Neural progenitor cell (in vitro differentiated cells): ENCODE measurements at places on chromosomes 3 and 15. TPM values are rescaled to one million over a fixed set of nuclear protein-coding genes. Genes with fewer than 3 reads are reported as not detected.

The SYNPR gene
- total RNA-seq: 0.30 and 0.59 TPM in 2 replicates

The RNU5B-1 gene
- total RNA-seq: not detected in 2 replicates

The GOLGA6B gene
- not detected in 2 replicates for total RNA-seq

The LDHAL6B gene
- not detected in 2 replicates for total RNA-seq

The PLA2G4E gene
- not detected in 2 replicates for total RNA-seq

The TF gene
- total RNA-seq: 0.77 TPM in 2 replicates

The TEX55 gene
- total RNA-seq: not detected in 2 replicates

- H3K27ac ChIP-seq: no peak overlapping the region
- H3K27me3 ChIP-seq: no peaks in the 10 kb centered on the region
- peaks cover 11% of the 10 kb centered on the region for H3K4me1 ChIP-seq
- no peaks in the 10 kb centered on the region for H3K36me3 ChIP-seq
- peak; percentile 38 for DNase-seq
Measured at GRCh38 chr3:125150525-125151441, 61.8 kb downstream of the SLC12A8 start.

- H3K4me1 ChIP-seq: peaks cover 13% of the 10 kb centered on the region
- H3K27ac ChIP-seq: no peak overlapping the region
- DNase-seq: no peak
- no peaks in the 10 kb centered on the region for H3K36me3 ChIP-seq
- no peak overlapping the region for H3K4me3 ChIP-seq
- peaks cover 84% of the 10 kb centered on the region for H3K27me3 ChIP-seq
Measured at GRCh38 chr3:51953445-51953844, 1.7 kb upstream of the GPR62 start.

- no peaks in the 10 kb centered on the region for H3K4me1 ChIP-seq
- H3K36me3 ChIP-seq: peaks cover 8% of the 10 kb centered on the region
- DNase-seq: no peak
- H3K27ac ChIP-seq: no peak overlapping the region
- H3K4me3 ChIP-seq: no peak overlapping the region
- no peaks in the 10 kb centered on the region for H3K27me3 ChIP-seq
Measured at GRCh38 chr15:38297623-38298388, 45.2 kb downstream of the SPRED1 start.

- H3K4me1 ChIP-seq: peaks cover 37% of the 10 kb centered on the region
- H3K4me3 ChIP-seq: peak within 1 kb of the TSS; percentile 80
- H3K27ac ChIP-seq: peak within 1 kb of the TSS; percentile 88
- peak; percentile 96 for DNase-seq
- H3K27me3 ChIP-seq: peaks cover 84% of the 10 kb centered on the region
Measured at GRCh38 chr3:111859061-111859973, at the start of gene PHLDB2. Gene PHLDB2, plus strand, starts transcription at chr3:111859265. Its CDS starts 24,813 bp downstream, at chr3:111884078.

GRCh38 chr3:124707656-124708062 lies 22.6 kb upstream of the UMPS start:
- peaks cover 20% of the 10 kb centered on the region for H3K4me1 ChIP-seq
- no peaks in the 10 kb centered on the region for H3K27me3 ChIP-seq
- H3K27ac ChIP-seq: peak overlapping the region; percentile 52

DNA sequence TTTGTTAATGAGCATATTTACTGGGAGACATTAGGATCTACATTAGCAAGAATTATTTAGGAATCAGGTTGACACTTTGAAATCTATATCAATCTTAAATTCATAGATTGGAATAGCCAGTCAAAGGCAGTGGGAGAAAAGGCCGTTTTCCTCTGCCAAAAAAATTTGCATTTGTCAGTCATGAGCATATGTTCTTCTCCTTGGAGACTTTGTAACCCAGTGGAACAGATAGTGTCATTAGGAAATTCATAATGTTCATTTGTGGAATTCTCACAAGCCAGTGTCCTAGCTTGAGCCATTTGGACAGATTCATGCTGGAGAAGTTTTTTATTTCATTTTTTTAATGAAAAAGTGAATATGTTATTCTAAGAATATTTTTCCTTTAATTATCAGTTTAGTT lies 260.1 kb downstream of the OXSM start:
- H3K27ac ChIP-seq: no peak overlapping the region
- no peak overlapping the region for H3K4me3 ChIP-seq
- DNase-seq: no peak
- no peaks in the 10 kb centered on the region for H3K4me1 ChIP-seq

- no peak for DNase-seq
- no peaks in the 10 kb centered on the region for H3K27me3 ChIP-seq
- peaks cover 57% of the 10 kb centered on the region for H3K4me1 ChIP-seq
Measured at GRCh38 chr3:193944518-193944884, 191.4 kb upstream of the HES1 start.

DNA sequence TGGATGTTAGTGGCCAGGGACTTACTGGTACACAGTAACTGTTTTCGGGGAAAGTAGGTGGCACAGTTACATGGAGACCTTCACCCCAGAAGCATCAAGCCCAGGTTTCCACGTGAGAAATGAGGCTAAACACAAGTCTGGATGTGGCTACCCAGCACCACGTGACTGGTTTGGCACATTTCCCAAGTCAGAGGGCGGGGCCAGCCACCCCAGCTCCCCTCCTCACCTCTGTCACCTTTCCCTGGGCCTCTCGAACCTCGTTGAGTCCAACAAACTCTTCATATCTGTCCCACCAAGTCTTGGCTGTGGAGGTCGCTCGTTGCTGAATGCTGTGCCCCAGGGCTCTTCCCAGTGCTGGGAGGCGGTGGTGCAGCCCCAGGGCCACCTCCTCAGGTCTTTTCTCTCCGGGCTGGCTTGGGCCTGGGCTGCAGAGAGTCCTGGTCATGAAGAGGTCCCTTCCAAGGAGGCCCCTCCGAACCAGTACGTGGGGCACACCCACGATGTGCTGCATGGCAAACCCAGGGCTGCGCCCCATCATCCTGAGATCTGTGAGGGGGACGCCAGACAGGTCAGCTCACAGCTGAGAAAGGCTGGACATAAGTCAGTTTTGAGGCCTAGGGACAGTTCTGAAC lies 4.8 kb upstream of the PLXNB1 start:
- no peaks in the 10 kb centered on the region for H3K36me3 ChIP-seq
- no peak overlapping the region for H3K27ac ChIP-seq
- H3K4me3 ChIP-seq: no peak overlapping the region
- no peak for DNase-seq
- H3K4me1 ChIP-seq: peaks cover 20% of the 10 kb centered on the region

GRCh38 chr3:168030577-168030976 lies 65.1 kb downstream of the GOLIM4 start:
- H3K4me3 ChIP-seq: no peak overlapping the region
- no peaks in the 10 kb centered on the region for H3K27me3 ChIP-seq
- DNase-seq: no peak
- no peak overlapping the region for H3K27ac ChIP-seq
- H3K36me3 ChIP-seq: no peaks in the 10 kb centered on the region

DNA sequence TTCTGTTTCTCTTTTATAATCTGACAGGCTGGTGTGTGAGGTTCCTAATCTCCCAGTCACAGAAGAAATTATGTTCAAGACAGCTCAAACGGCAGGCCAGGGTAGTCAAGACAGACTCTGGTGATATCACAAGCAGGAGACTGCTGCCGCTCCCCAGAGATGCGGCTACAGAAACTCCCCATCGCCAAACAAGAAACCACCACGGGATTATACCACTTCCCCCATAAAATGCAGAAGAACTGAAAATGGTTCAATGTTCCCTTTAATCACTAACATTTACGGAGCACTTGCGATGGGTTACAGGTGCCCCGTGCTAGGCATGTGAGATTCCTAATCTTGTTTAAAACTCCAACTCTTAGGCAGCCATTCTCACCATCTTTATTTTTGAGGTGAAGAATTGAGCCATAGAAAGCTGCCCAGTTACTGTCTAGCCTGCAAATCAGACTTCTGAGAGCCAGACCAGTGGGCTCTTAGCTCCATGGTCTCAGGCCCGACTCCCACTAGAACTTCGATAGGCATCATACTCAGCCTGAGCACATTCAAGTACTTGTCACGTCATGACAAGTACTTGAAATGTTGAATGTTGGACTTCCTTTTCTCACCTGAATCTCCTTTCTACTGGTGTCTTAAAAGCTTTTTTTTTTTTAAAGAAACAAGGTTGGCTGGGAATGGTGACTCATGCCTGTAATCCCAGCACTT lies 58.4 kb downstream of the TBC1D2B start:
- no peak overlapping the region for H3K4me3 ChIP-seq
- no peaks in the 10 kb centered on the region for H3K27me3 ChIP-seq
- H3K4me1 ChIP-seq: no peaks in the 10 kb centered on the region
- no peak for DNase-seq
- H3K27ac ChIP-seq: no peak overlapping the region

GRCh38 chr15:63436872-63437375 lies 55.3 kb upstream of the CA12 start:
- H3K36me3 ChIP-seq: no peaks in the 10 kb centered on the region
- H3K27me3 ChIP-seq: no peaks in the 10 kb centered on the region
- H3K27ac ChIP-seq: peak overlapping the region; percentile 84
- H3K4me3 ChIP-seq: no peak overlapping the region

DNA sequence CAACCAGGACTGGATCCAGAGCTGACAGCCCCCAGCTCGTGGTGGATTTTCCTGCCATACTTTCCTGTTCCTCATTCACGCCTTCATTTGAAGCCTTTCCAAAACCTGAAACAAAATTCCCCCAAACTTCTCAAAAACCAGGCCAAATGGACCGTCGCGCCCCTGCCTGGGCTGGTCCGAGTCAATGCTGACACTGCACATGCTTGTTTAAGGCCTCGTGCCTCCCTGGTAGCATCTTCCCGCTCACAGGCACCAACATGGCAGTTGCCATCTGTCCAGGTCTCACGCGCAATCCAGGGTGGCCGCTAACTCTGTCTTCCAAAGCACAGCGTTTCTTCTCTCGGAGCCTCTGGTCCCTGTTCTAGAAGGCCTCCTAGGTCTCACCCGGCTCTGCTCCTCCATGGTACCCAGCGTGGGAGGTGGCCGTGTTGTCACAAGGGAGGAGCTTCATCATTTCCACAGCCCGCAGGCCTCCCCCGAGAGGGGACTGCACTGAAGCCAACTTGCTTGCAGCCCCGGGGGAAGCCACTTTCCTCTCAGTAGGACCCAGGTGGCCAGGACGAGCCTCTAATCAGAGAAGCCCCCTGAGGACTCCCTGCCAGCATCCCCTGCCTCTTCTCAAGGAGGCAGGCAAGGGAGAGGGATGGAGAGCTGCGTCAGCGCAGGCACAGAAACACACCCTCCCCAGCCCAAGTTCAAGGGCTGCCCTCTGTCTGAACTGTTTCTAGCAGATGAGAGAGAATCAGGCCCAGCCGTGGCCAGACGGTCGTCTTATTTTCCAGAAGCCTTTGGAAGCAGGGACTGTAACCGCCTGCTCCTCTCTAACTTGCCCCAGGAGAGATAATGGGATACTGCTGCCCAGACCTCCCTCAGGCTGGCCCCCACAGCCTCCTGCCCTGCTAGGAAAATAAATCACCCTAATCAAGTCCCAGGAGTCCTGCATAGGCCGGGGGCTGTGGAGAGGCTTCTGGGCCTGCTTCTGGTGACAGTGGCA lies 152.8 kb upstream of the TLE3 start:
- H3K4me3 ChIP-seq: no peak overlapping the region
- peaks cover 18% of the 10 kb centered on the region for H3K4me1 ChIP-seq
- H3K36me3 ChIP-seq: no peaks in the 10 kb centered on the region
- no peaks in the 10 kb centered on the region for H3K27me3 ChIP-seq

- H3K27me3 ChIP-seq: peaks cover 14% of the 10 kb centered on the region
- H3K4me3 ChIP-seq: no peak overlapping the region
- no peak for DNase-seq
- H3K4me1 ChIP-seq: peaks cover 50% of the 10 kb centered on the region
Measured at GRCh38 chr15:43515741-43516140, 1.7 kb upstream of the MAP1A start.

DNA sequence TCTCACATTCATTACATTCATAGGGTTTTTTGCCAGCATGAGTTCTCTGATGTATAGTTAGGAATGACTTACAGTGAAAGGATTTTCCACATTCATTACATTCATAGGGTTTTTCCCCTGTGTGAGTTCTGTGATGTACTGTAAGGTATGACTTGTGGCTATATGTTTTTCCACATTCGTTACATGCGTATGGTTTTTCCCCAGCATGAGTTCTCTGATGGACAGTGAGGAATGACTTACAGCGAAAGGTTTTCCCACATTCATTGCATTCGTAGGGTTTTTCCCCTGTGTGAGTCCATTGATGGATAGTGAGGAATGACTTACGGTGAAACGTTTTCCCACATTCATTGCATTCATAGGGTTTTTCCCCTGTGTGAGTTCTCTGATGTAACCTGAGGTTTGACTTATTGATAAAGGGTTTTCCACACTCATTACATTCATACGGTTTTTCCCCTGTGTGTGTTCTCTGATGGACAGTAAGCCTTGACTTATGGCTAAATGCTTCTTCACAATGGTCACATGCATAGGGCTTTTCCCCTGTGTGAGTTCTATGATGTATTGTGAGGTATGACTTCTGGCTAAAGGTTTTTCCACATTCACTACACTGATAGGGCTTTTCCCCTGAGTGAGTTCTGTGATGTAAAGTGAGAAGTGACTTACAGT lies 47.4 kb downstream of the ZNF717 start:
- no peaks in the 10 kb centered on the region for H3K27me3 ChIP-seq
- H3K27ac ChIP-seq: no peak overlapping the region
- no peak overlapping the region for H3K4me3 ChIP-seq
- no peaks in the 10 kb centered on the region for H3K4me1 ChIP-seq

- no peaks in the 10 kb centered on the region for H3K36me3 ChIP-seq
- no peaks in the 10 kb centered on the region for H3K4me1 ChIP-seq
- H3K27ac ChIP-seq: no peak overlapping the region
- peak overlapping the region; percentile 66 for H3K4me3 ChIP-seq
- H3K27me3 ChIP-seq: peaks cover 60% of the 10 kb centered on the region
Measured at GRCh38 chr15:82680200-82681102, 29.2 kb downstream of the AP3B2 start.

- peaks cover 26% of the 10 kb centered on the region for H3K4me1 ChIP-seq
- H3K36me3 ChIP-seq: no peaks in the 10 kb centered on the region
- peak overlapping the region; percentile 28 for H3K4me3 ChIP-seq
- H3K27me3 ChIP-seq: no peaks in the 10 kb centered on the region
- peak; percentile 42 for DNase-seq
Measured at GRCh38 chr15:70376929-70377691, 279.4 kb upstream of the TLE3 start.

DNA sequence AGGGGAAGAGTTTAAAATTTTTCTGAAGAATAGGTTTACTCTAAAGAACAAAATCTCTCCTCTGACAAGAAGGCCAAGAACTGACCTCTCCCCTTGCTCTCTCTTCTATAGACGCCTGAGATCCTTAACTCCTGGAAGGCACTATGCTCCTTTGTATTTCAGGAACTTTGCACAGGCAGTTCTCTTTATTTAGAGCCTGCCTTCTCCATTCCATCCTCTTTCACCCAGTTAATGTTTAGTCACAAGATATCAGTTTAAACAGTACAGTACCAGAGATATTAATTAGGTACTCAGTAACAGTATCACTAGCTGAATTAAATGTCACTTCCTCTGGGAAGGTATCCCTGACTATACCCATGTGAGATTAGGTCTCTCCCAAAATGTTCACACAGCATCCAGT lies 33.5 kb downstream of the HERC1 start:
- no peaks in the 10 kb centered on the region for H3K27me3 ChIP-seq
- no peak overlapping the region for H3K27ac ChIP-seq
- no peak for DNase-seq
- H3K4me1 ChIP-seq: peaks cover 12% of the 10 kb centered on the region

GRCh38 chr3:57046101-57046765 lies 14.2 kb upstream of the SPATA12 start:
- no peaks in the 10 kb centered on the region for H3K4me1 ChIP-seq
- H3K4me3 ChIP-seq: no peak overlapping the region
- H3K36me3 ChIP-seq: no peaks in the 10 kb centered on the region
- DNase-seq: no peak
